ENCODE measurements at places on chromosomes 2 and 18.

- no peak for DNase-seq
Observed at GRCh38 chr2:102397209-102397608, 25.8 kb upstream of the IL18RAP start.

DNA sequence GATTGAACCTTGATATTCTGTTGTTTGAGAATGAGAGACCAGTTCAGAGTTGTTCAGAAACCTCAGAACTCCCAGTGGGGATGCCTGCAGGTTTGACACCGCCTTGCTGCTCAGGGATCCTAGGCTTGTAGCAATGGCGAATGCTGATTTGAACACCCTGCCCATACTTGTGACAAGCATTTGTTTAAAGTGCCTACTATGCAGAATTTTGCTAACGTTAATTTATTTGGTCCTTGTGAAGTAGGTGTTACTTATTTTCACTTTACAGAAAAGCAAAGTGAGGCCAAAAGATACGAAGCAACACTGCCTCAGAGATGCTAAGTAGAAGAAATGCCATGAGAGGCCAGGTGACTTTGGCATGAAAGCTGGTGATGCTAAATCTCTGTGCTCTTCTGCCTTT is 32.3 kb downstream of the STON1 start:
- no peak for DNase-seq

DNA sequence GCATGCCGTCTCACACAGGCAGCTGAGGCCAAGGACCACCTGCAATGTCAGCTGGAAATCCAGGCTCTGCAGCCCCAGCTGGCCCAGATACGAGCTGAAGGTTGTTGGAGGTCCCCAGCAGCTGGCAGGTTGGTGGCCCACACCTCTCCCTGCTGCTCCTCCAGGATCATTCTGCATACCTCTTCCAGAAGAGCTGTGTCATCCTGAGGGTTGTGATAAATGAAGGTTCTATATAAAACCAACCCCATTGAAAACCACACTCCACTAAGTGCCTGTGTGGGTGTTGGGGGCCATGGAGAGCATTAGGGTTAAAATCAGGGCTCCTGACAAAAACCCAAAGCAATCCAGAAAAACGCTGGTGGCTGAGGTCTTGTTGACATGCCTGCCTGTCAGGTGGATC is 50.4 kb downstream of the C1QL2 start:
- no peak for DNase-seq

- DNase-seq: no peak
Observed at GRCh38 chr18:59560556-59560955, 136.7 kb downstream of the CCBE1 start.

GRCh38 chr2:217632043-217632442 is 370.8 kb downstream of the TNS1 start:
- DNase-seq: no peak

GRCh38 chr2:49933711-49934110 is 779.4 kb upstream of the FSHR start:
- DNase-seq: peak; percentile 92

DNA sequence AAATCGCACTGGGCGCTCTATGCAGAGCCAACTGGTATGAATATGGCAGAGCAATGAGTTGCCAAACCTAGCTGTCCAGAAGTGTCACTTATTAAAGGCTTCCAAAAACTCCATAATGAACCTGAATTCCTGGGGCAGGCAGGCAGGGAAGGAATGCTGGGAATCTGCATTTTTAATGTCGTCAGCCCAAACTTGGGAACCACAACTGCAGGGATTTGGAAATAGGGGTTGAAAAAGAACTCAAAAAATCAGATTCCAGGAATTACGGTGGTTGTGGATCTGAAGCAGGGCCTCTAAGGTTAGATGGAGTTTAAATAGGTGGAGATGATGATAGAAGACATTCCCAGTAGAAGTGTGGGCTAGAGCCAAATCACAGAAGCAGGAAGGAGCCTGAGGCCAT is 15.0 kb downstream of the NCKAP5 start:
- no peak for DNase-seq

DNA sequence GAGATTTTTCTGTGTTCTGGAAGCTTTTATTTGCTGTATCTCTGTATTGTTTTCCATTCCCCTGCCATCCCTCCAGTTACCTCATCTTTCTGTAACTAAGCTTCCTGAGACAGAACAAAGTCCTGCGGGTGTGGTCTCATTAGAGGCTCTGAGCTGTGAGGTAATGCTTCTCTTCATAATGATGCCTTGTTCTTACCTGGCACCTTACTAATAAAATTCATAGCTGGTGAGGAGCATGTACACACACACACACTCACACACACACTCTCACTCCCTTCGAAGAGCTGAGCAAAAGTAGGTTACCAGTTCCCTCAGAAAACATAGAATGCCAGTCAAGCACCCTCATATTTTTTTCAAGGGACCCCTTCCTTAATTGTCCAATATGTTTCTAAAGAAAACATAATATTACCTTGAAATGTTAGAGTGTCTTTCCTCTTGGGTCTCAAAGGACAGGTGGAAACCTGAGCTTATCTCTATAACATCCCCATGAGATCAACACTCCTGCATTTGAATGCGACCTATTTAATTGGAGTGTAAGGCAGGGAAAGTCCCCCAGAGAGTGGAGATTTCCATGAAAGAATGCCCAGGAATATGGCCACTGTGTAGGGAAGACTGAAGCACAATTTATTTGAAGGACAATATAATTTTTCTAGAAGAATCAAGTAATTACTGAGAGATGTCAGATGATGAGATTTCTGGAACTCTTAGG is 161.6 kb upstream of the NCK2 start:
- no peak for DNase-seq

DNA sequence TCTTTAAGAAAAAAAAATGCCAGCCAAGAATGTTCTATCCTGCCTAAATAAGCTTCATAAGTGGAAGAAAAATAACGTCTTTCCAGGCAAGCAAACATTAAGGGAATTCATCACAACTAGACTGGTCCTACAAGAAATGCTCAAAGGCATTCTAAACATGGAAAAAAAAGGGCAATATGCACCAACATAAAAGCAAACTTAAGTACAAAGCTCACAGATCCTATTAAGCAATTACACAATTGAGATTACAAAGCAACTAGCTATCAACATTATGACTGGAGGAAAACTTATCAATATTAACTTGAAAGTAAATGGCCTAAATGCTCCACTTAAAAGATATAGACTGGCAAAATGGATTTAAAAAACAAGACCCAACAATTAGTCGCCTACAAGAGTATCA is 240.6 kb upstream of the CTAGE1 start:
- no peak for DNase-seq

DNA sequence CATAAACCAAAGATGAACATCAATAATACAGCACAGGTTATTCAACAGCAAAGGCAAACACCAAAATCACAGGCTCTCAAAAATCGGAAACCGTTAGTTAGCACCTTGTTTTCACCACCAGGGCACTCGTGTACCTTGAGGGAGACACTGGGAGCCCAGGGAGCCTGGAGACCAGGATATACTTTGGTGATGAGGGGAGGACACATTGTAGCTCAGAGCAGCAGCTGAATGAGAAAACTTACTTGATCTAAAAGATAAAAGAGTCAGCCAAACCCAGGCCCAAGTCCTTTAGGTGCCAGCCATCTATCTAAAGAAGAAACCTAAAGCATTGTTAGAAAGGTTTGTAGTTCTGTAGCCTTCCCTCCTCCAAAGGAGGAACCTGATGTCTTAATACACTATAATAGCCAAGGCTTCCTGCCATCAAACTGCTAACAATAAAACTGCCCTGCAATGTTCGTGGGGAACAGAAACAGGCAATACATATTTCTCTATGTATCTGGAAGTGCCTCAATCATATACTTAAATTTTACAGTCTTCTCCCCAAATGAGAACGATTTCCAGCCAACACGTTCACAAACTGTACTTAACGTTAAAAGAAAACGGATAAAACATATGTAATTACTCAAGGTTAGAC is 19.3 kb downstream of the BCL11A start:
- DNase-seq: no peak

DNA sequence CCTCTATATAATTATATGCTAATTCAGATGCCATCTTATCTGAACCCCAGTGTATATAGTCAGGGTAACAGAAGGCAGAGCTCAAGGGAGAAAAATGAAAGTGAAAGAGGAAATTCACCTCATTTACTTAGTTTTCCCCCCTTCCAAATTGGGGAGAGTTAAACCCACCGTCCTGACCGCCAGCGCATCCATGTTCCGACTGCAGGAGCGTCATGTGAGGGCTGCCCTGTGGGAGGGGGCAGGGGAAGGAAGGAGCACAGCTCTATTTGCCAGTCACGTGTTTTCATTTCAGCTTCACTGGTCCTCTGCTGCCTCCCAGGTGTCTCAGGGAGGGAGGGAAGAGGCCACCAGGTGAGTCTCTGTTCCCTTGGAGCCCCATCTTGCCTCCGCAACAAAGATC is 13.2 kb downstream of the CNNM4 start:
- peak; percentile 64 for DNase-seq

GRCh38 chr2:235504441-235505180 is 10.8 kb downstream of the AGAP1 start:
- no peak for DNase-seq

GRCh38 chr2:164257742-164258141 is 363.5 kb downstream of the GRB14 start:
- no peak for DNase-seq

DNA sequence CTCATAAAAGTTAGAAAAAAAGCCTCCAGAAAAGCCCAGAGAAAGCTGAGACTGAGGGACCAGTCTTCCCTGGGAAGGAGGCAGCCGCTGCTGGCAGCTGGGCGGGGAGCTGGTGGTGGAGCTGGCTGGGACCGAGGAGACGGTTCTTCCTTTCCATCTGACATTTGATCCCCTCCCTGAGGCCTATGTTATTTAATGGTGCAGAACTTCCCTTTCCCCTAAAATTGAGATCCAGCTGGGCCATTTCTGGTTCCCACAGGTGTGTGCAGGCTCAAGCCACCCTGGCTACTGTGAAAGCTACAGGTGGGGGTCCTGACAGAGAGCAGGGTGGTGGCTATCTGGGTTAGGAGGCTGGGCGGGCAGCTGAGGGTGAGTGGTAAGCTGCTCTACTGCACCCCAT is 81.5 kb upstream of the FZD7 start:
- no peak for DNase-seq

- DNase-seq: peak; percentile 52
Observed at GRCh38 chr2:126971481-126972278, 73.0 kb downstream of the TEX51 start.

GRCh38 chr18:28175150-28175929 is 1.6 kb downstream of the CDH2 start:
- DNase-seq: peak; percentile 36

DNA sequence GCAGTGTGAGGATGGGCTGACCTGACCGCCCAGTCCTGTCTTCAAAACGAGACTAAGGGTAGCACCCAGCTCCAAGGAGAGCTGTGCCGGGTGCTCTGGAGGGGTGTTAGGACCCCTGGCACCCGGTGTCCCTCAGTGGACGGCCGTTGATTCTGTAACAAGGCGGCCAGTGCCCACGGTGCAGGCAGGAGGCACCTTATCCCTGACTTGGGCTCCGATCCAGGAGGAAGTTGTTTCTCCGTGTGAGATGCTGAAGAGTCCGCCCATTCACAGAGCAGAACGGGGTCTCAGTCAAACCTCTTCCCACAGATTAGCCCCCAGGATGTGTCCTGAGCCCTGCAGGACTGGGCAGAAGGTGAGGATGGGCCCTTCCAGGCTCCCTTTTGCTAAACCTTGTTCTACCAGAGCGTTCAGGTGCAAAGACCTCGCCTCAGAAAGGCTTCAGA is 123.0 kb downstream of the NFATC1 start:
- DNase-seq: no peak

DNA sequence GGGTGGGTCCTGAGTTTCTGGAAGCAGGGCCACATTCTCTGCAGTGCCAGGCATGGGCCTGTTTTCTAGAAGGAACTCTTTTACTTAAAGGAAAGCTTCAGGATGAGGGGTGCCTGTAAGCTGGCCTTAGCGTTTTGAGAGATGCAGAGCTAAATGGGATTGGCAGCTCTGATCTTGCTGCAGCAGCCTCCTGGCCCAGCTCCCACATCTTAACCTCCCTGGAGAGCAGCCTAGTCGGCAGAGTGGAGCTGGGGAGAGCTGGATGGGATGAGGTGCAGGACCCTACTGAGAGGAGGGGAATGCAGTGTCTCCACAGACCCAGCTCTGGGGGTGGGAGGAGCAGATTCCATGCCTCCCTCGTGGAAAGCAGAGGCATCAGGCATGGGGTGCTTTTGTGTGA is 52.0 kb downstream of the TMEM17 start:
- no peak for DNase-seq

DNA sequence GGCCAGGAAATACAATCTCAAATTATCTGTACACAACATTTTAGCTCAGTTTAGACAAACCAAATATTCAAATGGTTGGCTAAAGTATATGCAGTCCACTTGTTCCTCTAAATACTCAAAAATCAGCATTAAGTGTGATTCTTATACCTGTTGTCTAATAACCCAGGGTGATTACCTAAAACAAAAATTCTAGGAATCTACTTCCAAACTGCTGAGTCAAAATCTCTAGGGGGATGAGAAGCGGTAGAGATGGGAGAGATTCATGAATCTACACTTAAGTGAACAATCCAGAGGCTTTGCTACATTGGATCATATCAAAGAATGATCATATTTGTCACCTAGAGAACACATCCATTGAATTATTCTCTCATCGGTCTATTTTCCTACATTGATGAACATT is 420.9 kb upstream of the PKDCC start:
- no peak for DNase-seq

GRCh38 chr18:78871618-78872017 is 108.0 kb upstream of the SALL3 start:
- DNase-seq: no peak

DNA sequence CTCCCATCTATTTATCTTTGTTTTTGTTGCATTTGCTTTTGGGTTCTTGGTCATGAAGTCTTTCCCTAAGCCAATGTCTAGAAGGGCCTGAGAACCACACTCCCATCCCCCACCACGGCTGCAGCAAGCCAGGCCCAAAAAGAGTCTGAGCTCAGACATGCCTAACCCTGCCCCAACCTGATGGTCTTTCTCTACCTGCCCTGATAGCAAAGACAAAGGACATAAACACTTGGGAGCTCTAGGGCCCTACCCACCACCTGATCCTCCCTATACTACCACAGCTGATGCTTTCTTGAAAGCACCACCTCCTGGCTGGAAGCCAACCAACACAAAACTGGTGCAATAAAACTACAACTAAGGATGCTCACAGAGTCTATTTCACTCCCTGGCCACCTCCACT is 233.4 kb downstream of the WDR7 start:
- DNase-seq: no peak

DNA sequence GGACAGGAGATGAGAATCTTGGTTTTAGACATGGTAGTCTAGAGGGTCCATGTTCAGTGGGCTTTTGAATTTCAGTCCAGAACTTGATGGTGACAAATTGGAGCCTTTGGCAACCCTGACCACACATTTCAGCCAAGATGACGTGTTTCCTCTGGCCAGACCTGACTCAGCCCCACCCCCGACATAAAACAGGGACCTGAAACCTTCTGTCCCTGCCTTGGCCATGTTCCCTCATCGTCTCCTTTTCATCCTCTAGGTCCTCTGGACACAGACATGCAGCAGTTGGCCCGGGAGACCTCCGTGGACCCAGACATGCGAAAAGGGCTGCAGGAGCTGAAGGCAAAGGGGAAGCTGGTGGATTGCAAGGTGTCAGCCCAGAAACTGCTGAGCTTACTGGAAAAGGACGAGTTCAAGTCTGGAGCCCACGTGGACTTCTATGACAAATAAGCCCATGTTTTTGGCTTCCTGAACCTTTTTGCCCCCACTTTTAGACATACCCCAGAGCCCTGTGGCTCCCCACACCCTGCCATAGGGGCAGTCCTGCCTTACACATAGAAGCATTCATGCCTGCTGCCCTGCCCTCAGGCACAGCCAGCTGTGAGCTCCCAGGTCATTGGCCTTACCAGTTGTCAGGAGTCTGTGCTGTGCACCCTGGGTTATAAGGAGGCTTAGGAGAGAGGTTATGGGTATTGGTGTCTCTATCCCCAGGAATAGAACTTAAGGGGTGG is 4.0 kb downstream of the SPR start:
- DNase-seq: no peak
